NCI-H446 (cell line): ENCODE measurements at places on chromosomes 7 and 10.

GRCh38 chr10:20110125-20111100, 294.2 kb downstream of the PLXDC2 start:
- DNase-seq: no peak

GRCh38 chr10:60611291-60611747, 167.0 kb upstream of the CDK1 start:
- no peak for DNase-seq

- no peak for DNase-seq
These were observed 30.2 kb downstream of the LRRC27 start for GRCh38 chr10:132362151-132362611.

- DNase-seq: no peak
These were observed 5.1 kb upstream of the CYTH3 start for GRCh38 chr7:6277476-6277875.

DNA sequence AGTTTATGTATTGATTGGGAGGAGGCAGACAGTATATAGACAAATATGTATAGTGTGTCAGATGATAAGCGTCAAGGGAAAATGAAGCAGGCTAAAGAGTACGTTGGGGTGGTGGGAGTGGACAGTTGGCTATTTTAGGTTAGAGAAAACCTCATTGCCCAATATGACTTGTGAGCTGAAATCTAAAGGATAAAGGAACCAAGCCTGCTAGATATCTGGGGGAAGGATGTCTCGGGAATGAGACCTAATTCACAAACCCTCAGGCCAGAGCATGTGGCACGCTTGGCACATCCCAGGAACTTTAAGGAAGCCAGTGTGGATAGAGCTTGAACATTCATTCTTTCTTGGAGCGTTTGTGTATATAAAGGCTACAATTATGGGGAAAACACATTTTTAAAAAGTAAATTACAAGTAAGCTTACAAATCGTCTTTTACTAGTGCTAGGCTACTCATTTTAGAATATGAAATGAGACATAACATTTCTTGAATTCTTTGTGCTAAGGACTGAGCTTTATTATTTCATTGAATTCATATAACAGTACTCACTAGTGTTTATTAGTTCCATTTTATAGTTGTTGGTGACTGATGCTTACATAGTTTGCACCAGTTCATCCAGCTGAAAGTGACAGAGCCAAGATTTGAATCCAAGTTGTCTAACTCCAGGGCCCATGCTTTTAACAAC, 9.7 kb downstream of the FHIP2A start:
- no peak for DNase-seq

- DNase-seq: no peak
These were observed 581.1 kb upstream of the AUTS2 start for GRCh38 chr7:69017208-69017607.

GRCh38 chr10:15518250-15518649, 147.2 kb upstream of the FAM171A1 start:
- DNase-seq: no peak

GRCh38 chr10:13686331-13686752, 99.6 kb downstream of the PRPF18 start:
- no peak for DNase-seq

GRCh38 chr10:77305650-77306632, 331.7 kb downstream of the KCNMA1 start:
- no peak for DNase-seq

DNA sequence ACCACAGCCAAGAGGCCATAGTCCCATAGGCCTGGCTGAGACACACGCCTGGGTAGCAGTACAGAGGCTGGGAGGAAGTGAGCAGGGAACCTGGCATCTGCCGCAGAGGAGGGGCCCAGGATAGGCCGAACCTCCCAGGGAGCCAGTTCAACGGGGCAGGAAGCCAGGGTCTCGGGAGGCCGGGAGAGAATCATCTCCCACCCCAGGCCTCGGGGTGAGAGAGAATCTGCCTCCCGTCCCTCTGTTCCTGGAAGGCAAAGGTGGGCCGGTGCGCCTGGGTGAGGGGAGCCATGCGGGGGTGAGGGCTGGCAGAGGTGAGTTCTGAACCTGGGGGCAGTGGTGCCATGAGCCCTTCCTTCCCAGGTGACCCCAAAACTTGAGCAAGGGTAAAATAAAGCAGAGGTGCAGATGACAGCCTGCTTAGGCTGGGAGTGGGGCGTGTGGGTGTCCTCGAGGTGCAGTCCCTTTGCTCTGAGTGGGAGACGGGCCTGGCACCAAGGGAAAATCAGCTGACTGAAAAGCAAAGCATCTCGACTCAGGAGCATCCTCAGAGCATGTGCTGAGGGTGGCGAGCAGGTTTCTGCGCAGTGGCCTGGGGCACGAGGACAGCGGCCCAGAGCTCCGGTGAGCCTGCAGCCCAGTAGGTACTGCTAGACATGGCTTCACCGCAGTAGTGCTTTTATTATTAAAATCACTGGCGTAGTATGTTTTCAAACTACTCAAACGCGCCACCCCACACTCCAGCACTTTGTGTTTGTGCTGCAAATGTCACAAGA, 15.5 kb downstream of the AGAP3 start:
- DNase-seq: no peak

DNA sequence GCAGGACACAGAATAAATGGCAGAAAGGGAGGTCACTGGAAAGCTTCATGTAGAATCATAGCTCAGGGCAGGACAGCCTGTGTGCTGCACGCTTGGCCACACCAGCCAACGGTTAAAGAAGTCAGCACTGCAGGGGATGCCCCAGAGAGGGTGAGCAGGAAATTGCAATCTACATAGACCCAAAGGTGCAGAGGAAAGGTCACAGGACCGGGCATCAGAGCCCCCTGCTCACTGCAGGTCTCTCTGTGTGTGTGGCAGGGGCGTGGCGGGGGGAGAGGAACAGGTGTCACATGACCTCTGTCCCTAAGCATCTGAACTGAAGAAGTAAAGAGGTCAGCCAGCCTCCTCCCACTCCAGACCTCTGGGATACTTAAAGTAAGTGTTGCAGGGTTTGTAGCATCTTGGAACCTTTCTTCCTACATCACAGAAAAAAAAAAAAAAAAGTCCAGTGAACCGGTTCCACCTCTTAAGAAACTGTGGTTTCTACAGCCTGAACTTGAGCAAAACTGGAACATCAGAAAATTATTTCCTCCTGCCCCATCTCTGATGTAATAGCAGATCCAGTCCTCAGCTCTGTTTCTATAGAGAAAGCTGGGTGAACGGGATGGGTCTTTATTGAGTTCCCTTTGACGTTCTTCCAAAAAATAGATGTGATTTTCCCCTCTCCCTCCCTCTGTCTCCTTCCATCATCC, 64.3 kb downstream of the RGS10 start:
- no peak for DNase-seq

DNA sequence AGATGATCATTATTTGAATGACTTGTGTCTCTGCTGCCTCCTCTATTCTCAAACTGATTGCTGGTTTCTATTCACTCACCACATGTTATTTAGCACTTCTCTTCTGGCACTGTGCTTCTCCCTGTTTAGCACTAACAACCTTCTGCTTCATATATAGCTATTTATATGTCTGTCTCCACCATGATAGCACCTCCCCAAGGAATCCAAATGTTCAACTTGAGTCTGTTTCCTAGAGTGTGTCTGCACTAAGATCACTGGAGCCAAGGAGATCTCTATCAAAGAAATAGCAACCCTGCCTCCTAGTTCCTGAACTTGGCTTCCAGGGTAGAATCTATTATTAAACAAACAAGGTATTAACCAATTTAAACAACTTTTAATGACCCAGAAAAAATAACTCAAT, 104.5 kb downstream of the CYP26A1 start:
- no peak for DNase-seq

DNA sequence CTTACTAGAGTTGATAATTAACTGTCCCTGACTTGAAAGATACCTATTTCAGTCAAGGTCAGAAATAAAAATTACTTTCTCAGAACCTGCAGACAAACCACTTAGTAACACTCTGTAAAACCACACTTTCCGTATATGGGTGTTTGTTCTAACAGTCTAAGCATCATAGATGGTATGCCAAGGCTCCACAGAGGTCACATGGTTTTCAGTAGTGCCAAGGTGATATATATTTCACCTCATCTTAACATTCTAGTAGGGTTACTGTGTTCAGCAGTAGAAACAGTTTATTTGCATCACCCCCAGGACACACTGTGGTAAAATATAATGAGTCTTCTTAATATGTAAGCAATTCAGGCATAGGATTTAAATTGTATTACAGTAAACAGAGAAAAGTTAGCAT, 61.5 kb downstream of the KCND2 start:
- DNase-seq: no peak

DNA sequence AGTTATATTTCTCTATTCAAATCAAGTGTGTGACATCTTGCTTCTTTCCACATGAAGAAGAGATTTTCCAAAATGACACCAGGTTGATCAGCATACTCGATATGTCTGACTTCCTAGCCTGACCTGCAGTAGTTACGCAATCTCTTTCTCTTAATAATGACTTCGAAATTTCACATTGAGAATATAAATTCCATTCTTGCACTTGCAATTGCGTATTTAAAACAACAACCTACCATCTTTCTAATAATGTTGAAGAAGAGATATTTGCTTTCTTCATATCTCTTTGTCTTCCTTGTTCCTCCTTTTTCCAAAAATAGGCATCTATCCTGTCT, 276.3 kb downstream of the CSTF2T start:
- DNase-seq: no peak

DNA sequence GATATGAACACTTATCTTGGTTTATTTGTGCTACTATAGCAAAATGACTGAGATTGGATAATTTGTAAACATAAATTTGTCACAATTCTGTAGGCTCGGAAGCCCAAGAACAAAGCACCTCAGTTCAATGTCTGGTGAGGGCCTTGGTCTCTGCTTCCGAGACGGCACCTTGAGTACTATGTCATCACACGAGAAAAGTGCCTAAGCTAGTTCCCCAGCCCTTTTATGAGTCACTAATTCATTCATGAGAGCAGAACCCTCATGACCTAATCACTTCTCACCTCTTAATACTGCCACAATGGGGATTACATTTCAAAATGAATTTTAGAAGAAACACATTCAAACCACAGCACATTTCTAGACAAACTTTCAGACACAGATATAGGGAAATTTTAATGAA, 52.0 kb upstream of the PRSS1 start:
- no peak for DNase-seq

GRCh38 chr7:66522518-66522917, 106.2 kb upstream of the KCTD7 start:
- DNase-seq: no peak

DNA sequence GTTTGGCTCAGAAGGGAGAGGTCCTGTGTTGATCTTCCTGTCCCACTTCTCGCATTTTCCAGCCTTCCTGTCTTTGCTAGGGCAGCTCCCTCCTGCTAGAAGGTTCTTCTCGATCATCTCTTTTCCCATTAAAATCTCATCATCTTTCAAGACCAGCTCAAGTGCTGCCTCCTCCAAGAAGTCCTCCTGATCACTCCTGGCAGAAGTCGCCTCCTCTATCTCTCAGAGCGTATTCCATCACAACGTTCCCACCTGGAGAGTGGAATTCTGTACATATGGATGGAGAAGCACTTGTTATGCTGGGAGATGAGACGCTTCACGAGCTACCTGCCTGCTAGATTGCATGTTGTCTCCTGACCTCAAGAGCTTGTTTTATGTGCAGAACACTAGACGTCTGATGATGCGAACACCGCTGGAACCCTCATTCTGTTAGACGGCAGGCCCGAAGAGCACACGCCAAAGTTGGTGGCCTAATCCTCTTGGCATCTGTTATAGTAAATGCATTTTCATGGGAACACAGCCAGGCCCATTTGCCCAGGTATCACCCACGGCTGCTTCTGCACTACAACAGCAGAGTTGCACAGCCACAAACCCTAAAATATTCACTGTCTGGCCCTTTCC, 68.0 kb upstream of the INSIG1 start:
- no peak for DNase-seq

DNA sequence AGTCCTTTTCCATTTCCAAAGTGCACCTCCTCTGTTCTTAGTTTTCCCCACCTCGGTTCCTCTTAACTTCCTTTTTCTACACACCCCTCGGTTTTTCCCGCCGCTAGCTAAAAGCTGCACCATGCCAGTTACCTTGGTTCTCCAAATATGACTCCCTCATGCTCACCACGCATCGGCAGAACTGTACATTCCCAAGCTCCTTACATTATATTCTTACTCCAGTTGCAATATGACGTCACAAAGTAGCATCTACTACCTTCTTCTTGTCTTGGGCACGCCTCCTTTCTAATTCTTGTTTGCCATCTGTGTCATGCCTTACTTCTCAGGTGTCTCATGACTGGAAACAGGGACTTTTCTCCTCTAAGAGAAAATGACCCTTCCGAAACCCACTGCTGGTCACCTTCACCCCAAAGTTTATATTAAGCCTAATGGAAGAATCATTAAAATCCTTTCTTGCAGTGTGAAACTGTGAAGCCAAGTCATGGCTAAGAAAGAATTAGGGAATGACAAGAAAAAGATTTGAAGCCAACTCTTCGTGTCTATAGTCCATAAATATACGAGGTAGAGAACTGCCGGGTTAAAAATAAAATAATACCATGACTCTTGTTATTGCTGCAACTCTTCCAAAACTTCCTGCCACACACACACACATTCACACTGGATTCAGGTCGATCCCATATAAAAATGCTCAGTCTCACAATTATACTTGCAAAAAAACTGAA, 1.7 kb downstream of the ESYT2 start:
- DNase-seq: no peak

DNA sequence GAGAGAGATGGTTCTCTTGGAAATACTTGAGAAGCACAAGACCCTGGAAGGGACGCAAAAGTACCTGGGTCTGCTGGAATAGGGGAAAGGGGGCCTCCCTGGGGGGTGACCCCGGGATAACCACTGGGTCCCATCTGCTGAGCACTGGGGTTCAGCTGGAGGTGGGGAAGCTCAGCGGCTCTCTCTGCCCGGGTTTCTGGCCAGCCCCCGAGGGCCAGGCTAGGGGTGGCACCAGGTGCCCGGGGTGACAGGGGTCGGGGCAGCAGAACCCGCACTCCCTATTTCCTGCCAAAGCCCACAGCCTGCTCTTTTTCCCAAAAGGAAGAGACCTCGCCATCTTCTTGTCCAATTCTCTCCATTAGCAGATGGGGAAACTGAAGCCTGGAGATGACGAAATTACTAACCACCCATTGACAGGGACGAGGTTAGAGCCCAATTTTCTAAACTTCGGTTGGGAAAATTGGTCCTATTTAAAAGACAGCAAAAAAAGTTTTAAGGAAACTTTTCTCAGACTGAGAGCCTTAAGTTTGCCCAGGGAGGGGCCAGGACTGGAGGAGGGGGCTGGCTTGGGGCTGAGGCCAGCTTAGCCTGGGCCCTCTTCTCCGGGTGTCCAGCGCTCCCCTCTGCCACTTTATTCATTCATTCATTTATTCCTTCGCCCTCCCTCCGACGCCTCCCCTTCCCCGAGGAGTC, 17.8 kb upstream of the GATA3 start:
- DNase-seq: no peak
